ENCODE measurements at places on chromosomes 7 and 10.

DNA sequence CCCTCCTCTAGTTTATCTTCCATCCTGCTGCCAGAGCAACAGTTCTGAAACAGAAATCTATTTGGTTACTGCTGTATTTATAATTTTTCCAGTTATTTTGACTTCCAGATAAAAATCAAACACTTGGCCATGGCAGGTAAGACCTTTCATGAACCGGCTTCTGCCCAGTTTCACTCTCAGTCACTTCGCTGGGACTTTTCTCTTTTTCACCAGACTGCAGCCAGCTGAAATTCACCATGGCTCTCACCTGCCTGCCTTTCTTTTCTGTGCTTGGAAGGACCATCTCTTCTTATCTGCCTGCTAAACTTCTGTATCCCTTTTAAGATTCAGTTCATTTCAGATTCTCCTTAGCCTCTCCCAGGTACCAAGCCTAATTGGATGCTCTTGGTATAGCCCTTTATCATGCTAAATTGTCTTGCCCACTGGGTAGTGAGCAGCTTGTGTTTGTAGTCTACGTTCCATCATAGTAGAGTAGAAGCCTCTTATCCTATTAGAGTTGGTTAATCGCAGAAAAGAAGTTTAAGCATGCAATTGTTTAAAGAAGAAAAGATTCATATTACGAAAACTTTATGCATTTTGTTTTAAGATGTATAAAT lies 71.7 kb downstream of the TAF3 start:
- DNase-seq: no peak

GRCh38 chr10:26969145-26969926 lies 108.6 kb upstream of the ABI1 start:
- no peak for DNase-seq

DNA sequence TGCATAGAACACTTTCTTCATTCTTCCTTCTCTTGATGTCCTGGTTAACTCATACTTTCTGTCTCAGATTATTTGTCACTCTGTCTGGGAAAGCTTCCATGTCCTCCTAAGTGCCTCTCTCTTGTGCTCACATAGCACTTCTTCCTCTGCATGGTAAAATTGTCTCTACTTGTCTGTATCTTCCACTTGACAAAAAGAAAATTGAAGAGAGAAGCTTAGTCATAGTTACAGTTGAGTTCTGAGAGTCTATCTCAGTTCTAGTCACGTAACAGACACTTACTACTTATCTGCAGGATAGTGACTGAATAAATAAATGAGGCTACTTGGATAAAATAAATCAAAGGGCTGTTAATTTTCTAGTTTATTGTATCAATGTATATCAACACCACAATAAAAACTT lies 458.1 kb downstream of the HTR7 start:
- no peak for DNase-seq

GRCh38 chr7:144534655-144535395 lies 131.3 kb upstream of the NOBOX start:
- DNase-seq: no peak

DNA sequence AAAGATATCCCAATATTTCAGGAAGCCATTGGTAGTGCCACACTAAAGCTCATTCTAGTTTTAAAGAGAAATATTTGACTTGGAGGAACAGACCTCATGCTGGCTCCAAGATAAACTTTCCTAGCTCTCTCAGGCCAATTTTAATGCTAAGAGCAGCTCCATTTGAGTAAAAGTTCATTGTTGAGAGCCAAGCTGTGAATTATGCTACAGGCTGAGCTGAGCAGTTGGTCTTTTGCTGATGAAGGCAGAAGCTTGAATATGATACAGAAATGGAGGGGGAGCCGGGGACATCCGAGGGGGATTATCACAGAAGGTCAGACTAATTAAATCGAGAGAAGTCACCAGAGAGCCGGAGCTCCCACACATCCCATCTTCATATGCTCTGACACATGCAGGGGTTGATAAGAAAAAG lies 175.7 kb upstream of the AUTS2 start:
- DNase-seq: no peak

DNA sequence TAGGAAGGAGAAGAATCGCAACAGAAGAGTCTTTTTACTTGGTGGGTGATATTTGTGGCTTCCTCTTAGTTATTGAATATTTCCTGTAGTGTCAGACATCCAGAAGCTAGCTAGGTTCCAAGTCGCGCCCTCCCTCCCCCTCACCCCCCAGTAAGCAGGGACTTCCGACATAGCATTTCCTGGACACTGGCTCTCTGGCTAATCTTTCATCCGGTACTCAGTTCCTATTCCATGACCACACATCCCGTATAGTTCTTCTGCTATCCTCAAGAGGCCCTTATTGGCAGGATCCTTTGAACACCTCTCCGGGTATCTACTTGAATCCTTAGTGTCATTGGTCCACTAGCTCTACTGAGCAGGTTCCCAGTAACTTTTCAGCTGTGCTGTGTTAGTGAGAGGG lies 167.8 kb downstream of the HDAC9 start:
- no peak for DNase-seq

DNA sequence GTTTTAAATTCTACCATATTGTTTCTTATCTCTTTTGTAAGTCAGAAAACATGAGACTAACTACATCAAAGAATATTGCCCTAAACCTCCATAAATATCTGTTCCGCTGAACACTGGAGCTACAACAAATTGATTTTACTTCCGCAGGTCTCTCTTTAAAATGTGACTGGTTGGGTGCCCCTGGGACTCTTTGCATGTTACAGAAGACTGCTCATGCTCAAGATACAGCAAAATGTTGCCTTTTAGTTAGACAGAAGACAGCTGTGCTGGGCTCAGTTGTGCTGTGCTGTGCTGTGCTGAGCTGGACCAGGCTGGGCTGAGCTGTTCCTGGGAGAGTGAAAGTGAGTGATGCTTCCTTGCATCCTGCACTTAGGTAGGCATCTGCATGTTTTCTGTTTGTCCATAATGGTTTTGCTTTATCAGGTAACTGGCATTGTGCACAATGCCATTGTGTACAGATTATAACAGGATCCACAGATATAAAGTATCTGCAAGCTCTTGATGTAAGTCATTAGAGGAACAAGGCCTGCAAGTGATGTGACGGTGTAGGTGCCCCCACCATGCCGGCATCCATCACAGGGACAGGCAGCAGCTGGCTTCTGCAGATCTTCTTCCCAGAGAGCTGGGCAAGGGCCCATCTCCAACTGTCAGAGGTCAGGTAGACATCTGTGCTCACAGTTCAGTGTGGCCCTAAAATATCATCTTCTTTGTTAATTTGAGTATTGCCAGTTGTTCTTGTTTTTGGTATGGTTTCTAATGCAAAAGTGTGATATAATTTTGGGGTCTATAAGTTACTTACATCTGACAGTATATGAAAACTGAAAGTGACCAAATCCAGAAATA lies 972.5 kb upstream of the CELF2 start:
- DNase-seq: no peak

GRCh38 chr7:139702313-139702731 lies 75.5 kb downstream of the HIPK2 start:
- no peak for DNase-seq

DNA sequence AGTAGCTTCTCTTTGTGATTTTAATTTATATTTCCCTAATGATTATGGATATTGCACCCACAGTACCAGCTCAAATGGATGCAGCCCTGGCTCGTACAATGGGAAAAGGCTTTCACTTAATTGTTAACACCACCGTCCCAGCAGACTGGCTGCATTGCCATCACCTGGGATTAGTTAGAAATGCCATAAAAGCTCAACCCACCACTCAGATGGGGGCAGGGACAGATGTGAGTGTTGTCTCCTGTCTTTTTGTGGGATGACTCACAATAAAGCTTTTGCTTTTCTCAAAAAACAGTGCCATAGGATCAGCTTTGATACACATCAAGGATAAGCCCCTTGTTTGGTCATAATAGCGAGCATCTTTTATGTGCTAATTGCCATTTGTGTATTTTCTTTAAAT lies 729.1 kb downstream of the TNS3 start:
- no peak for DNase-seq
